ENCODE measurements at places on chromosomes 3 and 15.

DNA sequence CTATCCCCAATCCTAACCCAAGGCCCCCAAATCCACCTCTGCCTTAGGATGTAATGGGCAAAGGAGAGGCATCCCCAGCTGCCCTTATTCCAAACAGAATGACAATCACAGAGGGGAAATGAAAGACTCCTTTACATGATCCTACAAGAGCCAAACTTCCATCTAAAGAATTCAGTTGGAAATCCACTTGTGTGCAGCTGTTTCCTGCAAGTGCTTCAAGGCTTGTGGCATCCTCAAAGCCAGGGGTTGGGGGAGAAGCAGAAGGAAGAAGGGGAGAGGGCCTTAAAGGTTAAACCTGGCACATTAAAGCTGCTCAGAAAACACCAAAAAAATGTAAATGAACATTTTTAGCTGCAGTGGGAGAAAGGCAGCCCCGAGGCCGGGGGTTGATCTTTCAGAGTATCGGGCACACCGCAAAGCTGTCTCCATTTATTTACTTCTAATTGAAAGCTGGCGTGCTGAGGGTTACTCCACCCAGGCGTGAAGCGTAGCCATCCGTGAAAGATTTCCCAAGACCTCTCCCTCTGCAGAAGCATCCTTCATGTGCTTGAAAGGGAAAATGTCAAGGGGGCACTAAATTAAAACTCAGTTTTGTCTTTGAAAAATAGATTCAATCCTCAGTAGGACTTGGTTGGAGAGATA lies 217.8 kb downstream of the SHQ1 start:
- DNase-seq: no peak

DNA sequence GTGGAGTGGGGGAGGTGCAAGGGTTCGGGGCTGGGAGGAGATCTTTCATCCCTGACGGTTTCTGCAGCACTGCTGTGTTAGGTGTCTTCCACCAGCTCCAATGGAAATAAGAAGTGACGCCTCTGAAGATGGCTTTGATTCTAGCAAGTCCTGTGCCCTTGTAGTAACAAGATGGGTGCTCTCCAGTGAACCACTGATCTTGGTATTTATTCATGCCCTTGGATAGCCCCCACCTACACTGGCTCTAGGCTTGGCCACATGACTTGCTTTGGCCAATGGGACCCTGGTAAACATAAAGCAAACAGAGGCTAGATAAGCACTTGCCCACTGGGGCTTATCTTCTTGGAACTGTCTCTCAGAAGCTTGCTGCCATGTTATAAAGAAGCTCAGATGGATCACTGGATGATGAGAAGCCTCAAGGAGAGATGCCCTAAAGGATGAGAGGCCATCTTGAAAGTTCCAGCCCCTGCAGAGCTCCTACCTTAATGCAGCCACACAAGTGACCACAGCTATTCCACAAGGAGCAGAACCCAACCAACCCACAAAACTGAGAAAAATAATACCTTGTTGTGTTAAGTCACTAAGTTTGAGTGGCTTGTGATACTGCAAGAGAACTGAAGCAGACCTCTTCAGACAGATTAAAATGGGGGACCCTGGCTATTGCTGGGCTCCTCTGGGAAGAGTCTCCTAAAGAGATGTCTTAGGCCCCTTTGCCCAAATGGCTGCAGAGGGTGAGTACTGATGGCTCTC lies 137.9 kb downstream of the PDCD6IP start:
- no peak for DNase-seq

GRCh38 chr15:73952171-73952912 lies 26.1 kb downstream of the LOXL1 start:
- DNase-seq: no peak

DNA sequence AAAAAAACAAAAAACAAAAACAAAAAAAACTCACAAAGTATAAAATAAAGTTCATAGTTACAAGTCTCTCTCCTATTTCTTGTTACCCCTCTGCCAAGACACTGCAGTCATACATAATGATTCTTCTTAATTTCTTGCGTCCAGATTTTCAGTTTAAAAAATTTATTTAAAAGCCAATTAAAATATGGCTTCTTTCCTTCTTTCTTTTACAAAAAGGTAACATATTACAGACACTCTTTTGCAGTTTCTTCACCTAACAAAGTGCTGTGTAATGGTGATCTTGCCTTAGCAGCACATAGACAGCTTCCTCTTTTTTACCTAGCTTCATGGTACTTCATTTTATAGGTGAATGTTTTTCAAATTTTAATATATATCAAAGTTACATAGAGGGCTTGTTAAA lies 136.1 kb upstream of the SGO1 start:
- DNase-seq: no peak

DNA sequence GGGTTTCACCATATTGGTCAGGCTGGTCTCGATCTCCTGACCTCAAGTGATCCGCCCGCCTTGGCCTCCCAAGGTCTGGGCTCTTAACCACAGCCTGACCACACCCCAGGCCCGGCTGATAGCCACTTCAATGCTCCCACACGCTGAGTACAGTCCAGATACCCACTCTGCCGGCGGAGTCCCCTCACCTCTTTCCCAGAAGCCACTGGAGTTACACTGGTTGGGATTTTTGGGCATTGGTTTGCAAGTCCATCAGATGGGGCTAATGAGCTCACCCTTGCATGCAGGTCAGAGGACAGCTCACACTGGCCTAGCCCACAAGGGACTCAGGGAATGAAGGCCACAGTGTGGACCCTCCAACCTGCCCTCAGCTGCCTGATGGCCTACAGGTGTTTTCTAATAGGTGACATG lies 60.1 kb downstream of the IQSEC1 start:
- DNase-seq: no peak

- DNase-seq: no peak
Observed at GRCh38 chr3:65677486-65678010, 361.2 kb downstream of the MAGI1 start.

DNA sequence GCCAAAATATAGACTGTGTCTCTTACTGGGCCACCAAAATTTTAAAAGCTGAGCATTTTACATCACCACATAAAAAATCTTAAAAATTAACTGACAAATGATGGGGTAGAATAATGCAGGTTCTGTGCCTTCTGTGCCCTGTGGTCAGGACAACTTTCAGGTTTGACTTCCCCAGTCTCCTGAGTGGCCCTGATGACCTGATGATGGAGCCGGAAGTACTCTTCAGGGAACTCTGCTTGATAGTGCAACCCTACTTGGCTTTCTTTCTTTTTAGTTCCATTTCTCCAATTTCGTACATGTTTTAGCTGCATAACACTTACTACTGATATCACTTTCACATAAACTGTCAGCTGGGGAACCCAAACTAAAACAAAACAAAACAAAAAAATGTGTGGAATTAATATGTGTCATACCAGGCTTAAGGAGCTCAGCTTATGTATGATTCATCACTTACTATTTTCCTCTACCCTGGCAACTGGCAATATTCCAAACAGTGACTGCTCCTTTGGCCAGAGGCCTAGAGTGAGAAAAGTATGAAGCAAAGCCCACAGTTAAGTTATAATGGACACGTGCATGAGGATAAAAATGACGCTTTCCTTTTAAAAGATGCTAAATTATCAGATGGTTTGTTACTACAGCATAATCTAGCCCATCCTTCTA lies 194.3 kb downstream of the BCHE start:
- DNase-seq: no peak

- no peak for DNase-seq
Observed at GRCh38 chr3:153087595-153088566, 74.1 kb upstream of the RAP2B start.

DNA sequence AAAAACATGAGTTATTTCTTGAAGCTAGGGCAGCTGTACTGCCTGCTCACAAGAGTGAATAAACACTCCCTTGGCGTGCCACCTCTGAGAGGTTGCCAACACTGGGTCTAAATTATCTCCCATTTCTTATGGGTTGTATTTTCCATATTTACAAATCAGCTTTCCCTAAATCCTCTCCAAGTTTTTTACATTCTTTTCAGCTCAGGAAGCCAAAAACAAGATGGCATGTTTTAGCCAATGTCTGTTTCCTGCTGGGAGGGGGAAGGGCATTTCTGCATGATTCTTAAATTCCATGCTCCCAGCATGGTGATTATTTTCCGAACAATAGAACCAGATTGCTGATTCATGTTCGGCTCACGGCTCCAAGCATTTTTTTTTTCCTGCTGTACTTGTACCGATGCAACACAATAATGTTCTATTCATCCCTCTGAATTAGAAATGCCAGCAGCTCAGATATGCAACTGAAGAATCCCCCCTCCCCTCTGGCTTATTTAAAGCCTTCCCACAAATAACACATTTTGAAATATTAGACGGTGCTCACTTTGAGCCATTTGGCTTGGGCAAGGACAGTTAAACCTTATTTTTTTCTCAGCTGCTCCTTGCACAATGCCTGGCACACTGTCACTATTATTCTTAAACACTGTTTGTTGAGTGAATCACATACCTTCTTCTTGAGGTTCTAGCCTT lies 252.5 kb downstream of the THRB start:
- no peak for DNase-seq

GRCh38 chr3:20103731-20104130 lies 63.5 kb downstream of the KAT2B start:
- DNase-seq: no peak

DNA sequence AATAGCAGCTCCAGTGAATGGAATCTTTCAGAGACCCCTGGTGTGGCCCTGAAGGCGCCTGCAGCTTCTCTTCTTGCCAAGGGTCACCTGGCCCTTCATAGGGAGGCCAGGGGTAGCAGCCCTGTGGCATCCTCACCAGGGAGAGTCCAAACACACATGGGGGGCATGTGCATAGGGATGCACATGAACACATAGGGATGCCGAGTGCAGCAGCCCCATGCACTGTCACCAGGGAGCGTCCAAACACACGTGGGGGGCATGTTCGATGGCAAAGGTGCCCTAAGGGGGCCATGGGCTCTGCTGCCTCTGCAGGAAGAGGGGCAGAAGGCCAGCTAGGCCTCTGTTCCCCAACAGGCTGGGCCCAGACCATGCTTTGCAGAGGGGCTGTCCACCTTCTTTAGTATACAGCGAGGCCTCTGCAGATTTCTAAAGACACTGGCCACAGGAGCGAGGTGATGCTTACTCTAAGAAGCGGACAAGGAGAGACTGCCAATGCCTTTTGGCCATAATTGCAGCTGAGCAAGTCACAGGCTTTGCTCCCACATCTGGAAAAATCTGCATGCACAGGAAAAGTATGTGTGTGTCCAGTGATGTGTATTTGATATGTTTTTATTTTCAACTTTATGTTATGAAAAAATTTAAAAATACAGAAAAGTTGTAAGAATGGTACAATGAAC lies 21.0 kb downstream of the ANAPC13 start:
- peak; percentile 29 for DNase-seq

GRCh38 chr3:189909573-189909972 lies 211.1 kb downstream of the P3H2 start:
- DNase-seq: no peak

DNA sequence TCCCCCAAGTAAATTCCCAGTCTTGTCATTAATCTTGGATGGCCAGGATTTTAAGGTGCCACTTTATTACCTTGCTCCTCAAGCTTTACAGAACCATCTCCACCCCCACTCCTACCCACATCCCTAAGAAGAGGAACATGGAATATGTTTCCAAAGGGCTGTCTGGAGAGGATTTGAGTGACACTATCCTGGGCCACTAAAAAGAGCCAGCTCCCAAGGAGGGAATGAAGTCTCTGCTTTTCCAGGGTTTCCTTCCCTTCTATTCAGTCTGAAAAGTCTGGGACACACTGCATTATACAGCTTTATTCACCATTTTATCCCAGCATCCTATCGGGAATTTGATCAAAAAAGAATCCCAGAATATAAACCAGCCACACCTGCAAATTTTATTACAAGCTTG lies 35.6 kb upstream of the MECOM start:
- no peak for DNase-seq

- no peak for DNase-seq
Observed at GRCh38 chr3:127903611-127904375, 11.2 kb upstream of the KBTBD12 start.

DNA sequence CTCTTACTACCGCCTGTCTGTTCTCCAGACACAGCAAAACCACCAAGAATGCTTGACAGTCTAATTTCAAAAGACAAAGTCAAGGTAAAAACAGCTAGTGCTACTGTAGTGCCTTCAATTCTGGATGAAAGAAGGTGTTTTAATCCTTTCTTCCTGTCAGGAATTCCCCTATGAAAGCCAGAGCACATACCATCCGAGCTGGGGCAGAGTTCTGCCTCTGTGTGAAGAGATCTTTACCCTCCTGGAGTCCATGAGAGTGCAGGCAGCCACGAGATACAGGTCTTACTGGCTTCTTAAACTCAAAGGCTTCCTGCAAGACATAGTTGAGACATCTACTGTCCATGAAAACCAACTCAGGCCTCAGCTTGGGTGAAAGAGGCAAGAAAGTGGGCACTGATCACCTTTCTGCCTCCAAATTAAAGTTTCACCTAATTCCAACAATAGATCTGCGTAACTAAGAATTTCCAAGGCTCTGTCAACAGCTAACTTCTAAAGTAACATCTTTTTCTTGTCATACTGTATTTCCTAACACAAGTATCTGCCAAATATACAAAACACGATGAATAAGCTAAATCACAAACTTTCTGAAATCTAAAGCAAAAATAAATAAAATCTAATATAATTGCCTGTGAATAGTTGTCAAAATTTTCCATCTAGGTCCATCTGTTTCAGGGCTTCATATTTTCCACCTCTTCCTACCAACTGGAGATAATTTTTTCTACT lies 7.5 kb downstream of the CDC25A start:
- no peak for DNase-seq

GRCh38 chr3:72437661-72438406 lies 410.4 kb downstream of the SHQ1 start:
- no peak for DNase-seq

DNA sequence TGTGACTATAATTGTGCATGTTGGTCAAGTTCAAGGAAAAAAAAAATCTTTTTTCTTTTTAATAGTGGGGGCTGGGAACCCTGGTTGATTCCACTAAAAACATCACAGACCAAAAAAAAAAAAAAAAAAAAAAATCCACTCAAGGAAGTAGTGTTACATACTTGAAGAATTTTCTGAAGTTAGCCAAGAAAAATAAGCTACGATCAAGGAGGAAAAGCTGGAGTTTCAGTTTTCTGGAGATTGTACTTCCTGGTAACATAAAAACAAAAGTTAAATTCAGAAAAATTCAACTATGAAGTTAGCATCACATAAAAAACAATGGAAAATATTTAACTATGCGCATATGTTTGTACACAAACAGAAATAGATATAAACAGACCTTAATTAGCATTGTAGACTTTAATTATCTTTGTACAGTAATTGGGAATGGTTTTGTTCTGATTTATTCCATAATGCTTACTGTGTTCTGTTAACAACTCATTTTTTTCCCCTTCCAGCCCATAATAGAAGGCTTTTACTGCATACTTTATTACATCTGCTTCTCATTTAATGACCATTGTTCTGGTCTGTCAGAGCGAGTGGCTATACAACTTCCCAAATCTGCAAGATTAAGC lies 194.3 kb downstream of the RORA start:
- no peak for DNase-seq
